ENCODE measurements at places on chromosomes 5 and 9.

- peak; percentile 21 for DNase-seq
Observed at GRCh38 chr5:94407023-94407422, 211.4 kb downstream of the KIAA0825 start.

DNA sequence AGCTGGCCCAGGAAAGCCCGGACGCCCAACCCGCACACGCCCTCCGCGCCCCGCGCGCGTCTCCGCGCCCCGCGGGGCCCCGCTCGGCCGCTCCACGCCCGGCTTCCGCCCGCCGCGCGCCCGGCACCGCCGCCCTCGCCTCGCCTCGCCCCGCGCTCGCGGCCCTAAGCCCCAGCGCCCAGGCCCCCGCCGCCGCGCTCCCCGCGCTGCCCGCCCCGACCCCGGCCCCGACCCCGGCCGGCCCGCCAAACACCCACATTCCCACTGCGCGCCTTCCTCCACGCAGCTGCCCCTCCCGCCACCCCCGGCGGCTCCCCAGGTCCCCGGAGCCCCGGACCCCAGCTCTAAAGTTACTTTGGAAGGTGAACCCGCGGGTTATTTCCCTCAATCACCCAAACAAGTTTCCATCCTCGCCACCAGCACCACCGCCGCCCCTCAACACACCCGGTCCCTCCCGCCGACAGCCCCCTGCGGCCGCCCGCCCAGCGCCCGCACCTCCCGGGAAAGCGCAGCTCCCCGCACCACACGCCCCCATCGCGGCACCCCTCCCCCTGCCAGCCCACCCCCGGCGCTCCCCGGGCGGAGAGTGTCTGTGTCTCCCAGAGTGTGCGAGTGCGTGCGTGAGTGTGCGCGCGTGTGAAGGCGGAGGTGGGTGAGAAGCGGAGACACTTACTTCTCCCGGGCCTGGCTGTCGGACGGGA, 439 bp downstream of the SSBP2 start:
- no peak for DNase-seq

DNA sequence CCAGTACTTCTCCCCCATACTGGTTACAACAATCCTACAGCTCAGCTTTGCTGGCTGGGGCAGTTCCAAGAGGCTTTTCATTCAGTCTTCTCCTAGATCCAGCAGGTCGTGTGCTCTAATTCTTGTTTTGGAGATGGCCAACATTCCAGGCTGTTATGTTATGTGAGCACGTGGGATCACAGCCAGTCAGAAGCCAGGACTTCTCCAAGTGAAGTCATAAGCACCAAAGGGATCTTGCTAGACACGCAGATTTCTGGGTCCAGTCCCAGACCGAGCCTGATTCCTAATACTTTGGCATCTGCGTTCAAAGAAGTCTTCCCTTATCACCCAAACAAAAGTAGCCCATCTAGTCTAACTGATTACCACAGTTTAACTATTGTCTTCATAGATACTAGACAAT, 1.4 kb upstream of the LARP1 start:
- peak; percentile 93 for DNase-seq

GRCh38 chr5:158884827-158885518, 214.7 kb downstream of the EBF1 start:
- DNase-seq = no peak

DNA sequence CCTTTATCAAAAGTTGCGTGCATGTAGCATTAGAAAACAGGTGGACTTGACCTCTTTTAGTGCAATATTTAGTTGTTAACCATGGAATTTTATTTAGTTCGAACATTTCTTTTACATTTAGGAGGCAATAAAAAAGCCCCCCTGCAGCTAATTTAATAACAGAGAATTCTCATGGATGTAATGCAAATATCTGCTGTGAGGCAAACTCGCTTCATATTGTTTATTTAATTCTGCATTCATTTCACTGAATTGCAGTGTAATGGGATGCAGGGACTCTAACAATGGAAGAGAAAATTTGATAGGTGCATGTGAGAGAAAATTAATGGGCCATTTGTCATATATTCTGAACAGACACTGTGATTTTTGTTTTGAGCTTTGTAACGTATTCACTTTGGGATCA, 205.1 kb upstream of the CHD1 start:
- no peak for DNase-seq

DNA sequence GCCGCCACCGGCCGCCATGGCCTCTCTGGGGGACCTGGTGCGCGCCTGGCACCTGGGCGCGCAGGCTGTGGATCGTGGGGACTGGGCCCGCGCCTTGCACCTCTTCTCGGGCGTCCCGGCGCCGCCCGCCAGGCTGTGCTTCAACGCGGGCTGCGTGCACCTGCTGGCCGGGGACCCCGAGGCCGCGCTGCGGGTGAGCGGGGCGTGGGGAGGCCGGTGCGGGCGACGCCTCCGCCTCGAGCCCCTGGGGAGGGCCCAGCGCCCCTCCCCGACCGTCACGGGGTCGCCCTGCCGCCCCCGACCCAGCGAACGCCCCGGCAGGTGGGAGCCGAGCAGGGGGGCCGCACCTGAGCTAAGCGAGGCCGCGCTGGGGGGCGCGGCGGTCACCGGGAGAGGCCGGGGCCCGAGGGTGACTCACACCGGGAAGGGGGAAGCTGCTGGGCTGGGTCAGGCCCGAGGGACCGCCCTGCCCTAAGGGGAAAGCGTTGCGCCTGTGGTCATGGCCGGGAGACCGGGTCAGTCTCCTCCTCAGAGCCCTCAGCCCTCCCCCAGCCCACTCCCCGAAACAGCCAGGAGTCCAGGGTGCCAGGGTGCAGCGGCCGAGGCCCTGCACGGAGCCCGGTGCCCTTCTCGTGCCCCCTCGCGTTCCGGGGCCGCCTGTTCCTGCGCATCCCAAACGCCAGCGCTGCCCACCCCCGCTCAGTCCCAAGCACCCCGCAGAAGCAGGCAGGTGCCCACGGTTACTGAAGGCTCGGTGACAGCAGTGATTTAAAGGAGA, 510 bp downstream of the NOXA1 start:
- no peak for DNase-seq

DNA sequence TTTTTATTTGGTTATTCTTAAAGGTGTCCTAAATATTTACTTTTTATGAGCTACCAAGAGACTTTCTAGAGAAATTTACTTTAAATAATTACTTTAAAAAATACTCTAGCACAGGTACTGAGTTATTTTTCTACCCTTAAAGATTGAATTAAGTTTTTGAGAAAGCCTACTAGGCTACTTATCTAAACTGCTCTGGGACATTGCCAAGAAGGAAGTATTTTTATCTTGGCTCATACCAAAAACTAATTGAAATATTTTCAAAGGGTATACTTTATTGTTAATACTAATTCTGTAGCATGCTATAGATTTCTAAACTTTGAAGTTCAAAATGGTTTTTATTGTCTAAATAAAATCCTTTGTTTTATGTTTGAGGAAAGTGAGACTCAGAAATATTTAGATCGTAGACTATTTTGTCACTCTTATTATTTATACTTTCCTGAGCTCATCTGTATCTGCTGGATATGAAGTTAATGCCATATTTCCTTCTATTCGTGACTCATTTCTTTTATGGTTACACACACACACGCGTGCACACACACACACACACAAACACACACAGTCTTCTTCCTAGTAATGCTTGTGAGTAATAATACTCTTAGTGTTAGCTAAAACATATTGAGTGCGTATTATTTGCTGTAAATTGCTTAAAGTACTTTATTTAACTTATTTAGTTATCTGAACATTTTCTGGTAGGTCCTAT, 89.5 kb downstream of the MAN2A1 start:
- peak; percentile 31 for DNase-seq

GRCh38 chr5:99674101-99674500, 745.3 kb upstream of the CHD1 start:
- DNase-seq = no peak

DNA sequence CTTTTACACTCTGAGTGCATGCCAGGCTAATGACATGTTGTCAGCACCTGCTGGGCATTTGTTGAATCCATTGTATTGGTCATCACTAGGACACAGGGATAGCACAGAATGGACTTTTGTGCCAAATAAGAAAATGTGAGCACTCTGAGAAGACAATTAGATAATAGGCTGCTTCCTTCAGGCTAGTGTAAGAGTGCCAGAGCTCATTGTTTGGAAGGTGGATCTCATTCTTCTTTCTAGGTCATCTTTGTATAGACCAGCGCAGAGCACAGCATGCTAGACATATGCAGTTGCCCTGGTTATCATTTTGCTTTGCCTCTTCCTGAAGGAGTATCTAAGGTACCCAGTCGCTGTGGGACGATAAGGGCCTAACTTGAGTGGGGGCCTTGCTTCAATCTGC, 493.4 kb upstream of the COX7C start:
- no peak for DNase-seq

DNA sequence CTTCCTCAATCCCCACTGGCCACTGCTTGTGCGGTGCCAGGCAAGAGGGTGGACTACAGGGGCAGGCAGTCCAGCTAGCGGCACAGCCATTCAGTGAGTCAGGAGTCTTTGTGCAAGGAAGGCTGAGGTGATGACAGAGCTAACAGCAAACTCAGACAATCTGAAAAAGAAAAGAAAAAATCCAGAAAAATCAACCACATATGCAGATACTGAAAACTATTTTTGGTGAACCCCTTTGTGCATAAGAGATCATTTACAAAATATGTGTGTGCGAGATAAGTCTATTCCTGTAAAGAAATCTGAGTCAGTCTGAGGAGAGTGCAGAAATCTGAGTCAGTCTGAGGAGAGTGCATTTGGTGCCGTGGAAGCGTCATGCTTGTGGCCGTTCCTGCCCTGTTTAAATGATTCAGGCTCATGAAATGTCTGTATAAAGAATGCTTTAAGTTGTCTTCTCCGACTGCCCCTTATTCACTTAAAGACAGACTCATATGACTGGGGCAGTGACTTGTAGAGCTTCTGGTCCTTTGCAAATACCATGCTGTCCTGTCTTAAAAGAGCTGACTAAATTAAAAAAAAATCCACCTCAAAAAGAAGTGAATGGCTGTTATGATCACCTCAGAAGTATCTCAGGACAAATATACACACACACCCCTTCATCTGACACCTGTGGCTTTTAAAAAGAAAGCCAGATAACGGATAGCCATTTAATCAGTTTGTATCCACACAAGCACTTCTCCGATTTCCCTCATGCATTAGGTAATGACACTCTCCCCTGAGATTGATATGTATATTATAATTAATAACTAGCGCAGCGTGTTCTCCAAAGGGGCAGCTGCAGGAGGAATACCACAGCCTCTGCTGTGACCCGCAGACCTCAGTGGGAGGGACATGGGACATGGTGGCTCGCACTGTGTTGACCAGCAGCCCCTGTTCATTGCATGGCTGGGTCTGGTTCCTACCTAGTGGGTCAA, 47.3 kb downstream of the TRIO start:
- peak; percentile 99 for DNase-seq

DNA sequence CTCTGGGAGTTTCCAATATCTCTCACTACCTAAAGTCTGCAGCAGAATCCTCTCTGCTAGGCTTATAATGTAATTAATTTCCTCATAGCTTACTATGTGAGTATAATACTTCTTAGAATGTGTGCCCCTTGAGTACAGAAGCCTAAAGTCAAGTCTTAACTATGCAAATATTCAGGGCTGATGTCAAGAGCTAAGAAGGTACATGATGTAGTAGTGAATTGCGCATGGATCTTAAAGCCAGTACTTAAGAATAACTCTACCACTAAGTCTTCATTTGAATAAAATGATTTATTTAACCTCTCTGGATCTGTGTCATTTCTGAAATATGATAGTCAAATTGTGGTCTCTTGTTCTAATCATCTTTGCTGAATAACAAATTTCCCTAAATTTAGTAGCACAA, 442.9 kb downstream of the DTWD2 start:
- no peak for DNase-seq

DNA sequence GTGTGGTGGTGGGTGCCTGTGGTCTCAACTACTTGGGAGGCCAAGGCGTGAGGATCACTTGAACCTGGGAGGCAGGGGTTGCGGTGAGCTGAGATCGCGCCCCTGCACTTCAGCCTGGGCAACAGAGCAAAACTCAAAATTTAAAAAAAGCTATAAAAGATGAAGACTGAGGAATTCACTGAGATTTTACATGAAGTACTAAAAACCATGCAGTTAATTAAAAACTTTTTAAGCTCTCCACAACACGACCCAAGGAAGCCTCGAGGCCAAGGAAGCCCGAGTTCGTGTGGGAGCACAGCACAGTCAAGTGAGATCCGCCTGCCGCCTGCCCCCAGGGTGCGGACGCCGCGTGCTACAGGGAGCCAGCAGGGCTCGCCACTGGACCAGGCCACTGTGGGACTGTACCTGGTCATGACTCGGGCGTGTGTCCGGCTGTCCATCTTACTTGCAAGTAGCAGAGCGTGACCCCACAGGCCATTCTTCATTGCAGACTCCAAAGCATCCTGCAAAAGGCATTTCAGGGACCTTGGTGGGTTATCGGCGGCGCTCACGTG, 21.2 kb upstream of the INPP5E start:
- DNase-seq = no peak
